ENCODE measurements at places on chromosomes 6 and 20. TPM values are rescaled to one million over a fixed set of nuclear protein-coding genes. Genes with fewer than 3 reads are reported as not detected.

GRCh38 chr6:147675281-147675680 is 166.8 kb downstream of the SAMD5 start:
- DNase-seq: no peak

DNA sequence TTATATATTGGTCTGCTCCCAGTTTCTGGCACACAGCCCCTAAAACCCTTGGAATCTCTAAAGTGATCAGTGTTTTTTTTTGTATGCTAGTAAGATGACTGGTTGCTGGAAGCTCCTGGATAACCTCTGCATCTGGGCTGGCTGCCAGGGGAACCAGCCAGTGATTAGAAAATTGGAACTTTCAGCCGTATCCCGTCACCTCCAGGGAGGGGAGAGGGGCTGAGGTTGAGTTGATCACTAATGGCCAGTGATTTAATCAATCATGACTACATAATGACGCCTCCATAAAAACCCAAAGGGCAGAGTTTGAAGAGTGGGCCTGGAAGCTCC is 48.0 kb upstream of the NOP56 start:
- no peak for DNase-seq

DNA sequence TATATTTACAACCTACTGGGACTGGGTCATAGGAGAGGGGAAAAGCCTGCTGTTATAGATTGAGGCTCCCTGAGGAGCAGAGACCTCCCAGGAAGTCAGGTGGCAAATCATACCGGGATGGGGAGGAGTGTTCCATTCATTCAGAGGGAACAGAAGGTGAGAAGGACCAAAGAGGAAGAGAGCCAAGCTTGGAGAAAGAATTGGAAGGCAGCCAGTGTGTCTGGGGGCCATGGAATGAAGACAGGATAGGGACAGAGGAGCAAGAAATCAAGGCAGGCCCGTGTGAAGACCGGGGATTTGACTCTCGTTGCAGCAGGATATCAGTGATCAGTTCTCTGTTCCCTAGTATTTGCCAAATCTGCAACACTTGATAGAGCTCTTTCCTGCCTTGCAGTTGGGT is 5.7 kb upstream of the ZNF217 start:
- DNase-seq: no peak

GRCh38 chr20:24634855-24635254 is 165.4 kb downstream of the SYNDIG1 start:
- DNase-seq: peak; percentile 65

DNA sequence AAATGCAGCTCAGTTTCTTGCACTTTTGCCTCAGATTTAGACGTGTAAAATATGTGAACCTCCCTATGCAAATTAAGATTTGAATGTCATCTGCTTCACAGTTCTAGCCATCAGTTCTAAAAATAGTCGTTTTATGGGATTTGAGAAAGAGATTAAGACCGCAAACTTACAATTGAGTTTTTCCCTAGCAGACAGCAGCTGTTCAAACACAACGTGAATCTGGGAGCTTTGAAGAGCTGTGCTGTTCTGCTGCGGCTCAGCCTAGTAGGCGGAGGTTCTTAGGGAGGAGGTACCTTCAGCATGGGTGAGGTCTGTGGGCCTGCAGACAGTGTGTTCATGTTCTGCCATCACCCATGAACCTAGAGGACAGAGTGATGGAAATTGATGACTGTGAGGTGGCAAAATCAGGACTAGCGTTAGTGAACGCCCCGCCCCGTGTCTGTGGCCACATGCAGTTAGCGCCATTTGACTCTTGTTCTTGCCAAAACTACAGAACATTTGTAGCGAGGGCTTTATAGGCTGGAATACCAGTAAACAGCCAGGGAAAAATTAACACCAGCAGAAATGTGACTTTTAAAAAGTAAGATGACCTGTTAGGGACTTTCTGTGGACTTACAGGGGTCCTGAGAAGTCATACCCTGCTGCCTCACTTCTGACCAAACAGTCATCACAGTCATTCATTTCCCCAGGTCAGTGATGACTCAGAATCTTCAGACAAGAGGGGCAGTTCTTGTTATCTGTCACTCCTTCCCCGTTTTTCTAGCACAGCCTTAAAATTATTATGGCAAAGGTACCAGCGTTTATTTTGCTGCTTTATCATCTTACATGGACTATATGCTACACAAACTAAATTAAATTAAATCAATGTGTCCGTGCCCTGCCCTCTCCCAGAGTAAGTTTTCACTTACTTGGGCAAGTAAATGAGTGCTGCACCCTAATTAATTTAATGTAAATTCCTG is 84.3 kb upstream of the TMEM181 start:
- DNase-seq: no peak

- DNase-seq: no peak
Observed at GRCh38 chr6:30972816-30973215, 10.7 kb upstream of the MUC21 start.

DNA sequence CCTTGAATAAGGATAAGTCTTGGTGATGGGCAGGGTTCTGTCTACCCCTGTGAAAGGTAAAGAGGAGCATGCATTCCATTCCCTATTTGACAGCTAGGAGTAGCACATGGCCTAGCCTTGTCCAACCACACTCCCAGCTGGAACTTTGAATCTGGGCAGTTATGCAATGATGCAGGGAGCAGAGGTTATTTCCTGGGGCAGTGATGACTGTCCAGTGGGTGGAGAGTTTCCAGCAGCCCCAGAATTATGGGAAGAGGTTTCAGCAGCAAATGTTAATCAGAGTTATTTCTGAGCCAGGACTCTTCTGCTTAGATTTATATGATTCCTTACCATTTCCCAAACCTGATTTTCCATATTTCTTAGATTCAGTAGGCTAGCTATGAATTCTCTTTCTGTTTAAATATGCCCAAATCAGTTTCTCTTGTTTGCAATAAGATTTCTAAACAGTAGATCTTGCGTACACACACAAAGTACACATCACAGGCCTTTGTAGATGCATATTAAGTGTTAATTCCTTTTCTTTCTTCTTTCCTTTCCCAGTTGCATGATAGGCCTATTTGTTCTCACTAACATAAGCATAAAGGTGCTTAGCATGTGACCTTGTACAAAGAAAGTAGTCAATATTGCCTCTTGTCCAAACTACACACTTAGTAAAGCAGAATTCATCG is 17.3 kb upstream of the TXLNB start:
- DNase-seq: no peak

DNA sequence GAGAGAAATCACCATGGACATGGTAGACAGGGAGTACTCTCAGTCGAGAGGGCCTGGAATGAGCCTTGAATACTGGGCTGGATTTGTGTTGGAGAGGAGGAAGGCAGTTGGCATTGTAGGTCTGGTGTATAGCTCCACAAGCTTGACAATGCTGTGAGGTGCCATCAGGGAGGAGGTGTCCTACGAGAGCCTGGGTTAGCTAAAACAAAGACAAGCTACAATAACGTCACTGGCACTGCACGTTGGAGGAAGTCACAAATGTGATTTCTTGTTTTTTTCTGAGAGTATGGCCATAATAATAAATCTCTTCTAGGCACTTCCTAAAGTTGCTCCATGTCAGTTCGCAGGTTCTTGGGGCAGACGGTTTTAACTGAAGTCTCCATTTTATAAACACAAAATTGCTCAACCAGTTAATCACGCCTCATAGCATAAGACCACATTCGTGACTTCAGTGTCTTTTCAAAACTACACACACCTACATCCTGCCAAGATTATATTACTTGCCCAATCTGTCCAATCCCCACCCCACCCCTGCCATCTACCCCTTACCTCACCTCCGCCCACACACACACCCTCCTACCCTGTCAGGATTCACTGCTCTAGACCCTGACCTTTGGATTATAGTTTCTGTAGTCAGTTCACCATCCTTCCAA is 4.4 kb upstream of the HLA-DMB start:
- DNase-seq: no peak

DNA sequence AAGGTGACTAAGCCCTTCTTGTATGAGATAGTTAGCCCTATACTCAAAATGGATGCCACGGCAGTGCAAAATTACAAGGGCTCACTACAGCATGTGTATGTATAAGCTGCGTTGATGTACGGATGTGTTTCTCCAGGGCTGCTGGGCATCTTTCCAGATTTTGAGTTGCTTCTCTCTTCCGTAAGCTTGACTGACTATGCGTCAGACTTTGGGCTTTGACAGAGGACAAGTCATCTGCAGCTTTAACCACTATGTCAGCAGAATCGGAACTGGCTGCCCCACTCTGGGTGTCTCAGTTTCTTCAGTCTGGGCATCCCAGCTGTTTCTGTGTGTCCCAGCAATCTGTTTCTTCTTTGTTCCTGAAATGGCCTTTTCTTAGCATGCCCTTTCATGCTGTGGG is 241.6 kb downstream of the BTBD3 start:
- DNase-seq: no peak

DNA sequence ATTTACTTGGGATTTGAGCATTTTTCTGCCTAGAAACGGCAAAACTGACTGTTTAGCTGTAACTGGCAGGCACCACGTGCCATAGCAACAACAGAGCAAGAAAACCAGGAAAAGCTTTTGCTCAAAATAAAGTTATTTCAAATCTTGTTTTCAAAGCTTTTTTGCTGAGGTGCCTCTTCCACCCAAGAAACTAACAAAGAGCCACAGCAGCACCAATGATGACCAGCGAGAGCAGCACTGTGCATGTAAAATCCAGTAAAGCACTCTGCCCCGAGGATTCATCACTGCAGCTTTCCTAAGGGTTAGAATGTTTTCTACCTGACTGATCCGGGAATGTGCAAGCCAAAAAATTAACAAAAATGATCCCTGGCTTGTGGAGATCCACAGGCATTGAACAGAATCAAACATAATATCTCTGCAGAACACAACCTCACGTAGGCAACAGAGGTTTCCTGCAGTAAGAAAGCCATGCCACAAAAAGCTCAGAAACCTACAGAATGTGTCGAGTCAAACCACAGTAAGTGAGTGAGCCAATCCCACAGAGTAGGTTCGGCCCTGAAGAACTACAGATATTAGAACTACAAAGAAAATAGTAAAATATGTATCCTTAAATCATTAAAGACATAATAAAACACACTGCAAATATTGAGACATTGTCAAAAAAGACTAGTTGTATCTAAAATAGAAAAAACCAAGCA is 7.4 kb upstream of the ULBP3 start:
- no peak for DNase-seq

- no peak for DNase-seq
Observed at GRCh38 chr6:53240761-53241160, 92.1 kb upstream of the GCM1 start.

- no peak for DNase-seq
Observed at GRCh38 chr6:12222405-12223366, 67.5 kb upstream of the EDN1 start.

DNA sequence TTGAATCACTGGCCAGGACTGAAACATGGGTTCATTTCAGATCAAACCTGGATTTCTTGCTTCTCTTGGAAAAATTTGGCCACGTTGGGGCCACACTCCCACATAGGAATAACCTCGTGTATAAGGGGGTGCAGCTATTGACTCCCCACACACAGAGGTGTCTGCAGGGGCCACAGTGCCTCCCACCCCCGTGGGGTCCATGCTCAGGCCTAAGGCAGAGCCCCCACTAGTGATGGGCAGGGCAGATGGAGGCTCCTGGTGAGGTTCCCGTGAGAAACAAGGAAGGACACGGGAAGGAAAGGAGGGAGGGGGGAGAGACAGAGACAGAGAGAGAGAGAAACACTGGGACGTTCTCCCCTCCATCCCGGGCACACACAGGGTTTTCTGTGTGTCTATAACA is 230.5 kb downstream of the ERMARD start:
- DNase-seq: no peak

DNA sequence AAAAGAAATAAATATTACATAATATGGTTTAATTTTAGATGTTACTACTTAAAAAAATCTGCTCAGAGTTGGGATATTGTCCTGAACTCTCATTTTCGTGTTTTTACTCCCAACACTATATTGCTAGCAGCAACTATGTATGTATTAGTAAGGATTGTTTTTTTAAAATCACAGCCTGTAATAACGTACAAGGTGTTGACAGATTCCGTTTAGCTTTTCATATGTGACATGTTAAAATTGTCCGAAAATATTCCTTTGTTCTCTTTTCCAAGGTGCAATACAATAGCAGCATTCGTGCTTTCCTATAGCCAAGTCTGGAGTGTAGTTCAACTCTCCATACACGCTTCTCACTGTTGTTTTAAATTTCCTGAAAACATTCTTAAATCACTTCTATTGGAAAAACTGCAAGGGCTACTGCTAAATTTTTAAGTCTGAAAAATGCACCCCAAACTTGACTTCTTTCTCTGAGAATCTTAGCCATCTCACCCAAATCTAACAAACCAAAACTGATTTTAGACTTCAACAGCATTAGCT is 59.0 kb upstream of the HFE start:
- no peak for DNase-seq

GRCh38 chr6:126633373-126633772 is 293.5 kb downstream of the CENPW start:
- DNase-seq: no peak

DNA sequence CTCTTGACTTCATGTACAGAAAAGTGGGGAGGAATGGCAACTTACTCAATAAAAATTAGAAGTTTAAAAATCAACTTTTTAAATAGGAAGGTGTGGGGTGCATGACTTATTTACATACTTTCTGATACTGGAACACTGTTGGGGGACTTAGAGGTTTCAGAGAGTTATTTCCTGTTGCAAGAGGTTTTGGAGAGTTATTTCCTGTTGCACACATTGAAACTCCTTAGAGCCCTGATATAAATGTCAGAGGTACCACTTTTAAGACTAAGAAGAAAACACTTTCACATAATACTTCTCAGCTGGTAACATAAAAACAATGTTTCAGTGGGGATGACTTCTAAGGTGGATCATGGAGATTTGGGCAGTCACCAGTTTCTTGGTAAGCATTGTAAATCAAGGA is 579.9 kb downstream of the MMUT start:
- no peak for DNase-seq

- DNase-seq: no peak
Observed at GRCh38 chr6:139152892-139153271, 18.0 kb downstream of the HECA start.

GRCh38 chr6:116175344-116175743 is 49.4 kb upstream of the COL10A1 start:
- DNase-seq: no peak

Gene TMC2
- total RNA-seq: not detected

Gene SRSF12
- total RNA-seq: 7.6 TPM

Gene BANF2
- not detected for total RNA-seq

Gene ZSWIM3
- 8.2 TPM for total RNA-seq

Gene TPD52L2
- total RNA-seq: 98.4 TPM

Gene C6orf47
- total RNA-seq: 18.4 TPM

Gene CLDN20
- not detected for total RNA-seq

Gene GMPR
- 0.70 TPM for total RNA-seq

Gene HCK
- 1.8 TPM for total RNA-seq

Gene DTNBP1
- total RNA-seq: 13.2 TPM

Gene COL19A1
- not detected for total RNA-seq
